ENCODE measurements at places on chromosomes 4 and X.

DNA sequence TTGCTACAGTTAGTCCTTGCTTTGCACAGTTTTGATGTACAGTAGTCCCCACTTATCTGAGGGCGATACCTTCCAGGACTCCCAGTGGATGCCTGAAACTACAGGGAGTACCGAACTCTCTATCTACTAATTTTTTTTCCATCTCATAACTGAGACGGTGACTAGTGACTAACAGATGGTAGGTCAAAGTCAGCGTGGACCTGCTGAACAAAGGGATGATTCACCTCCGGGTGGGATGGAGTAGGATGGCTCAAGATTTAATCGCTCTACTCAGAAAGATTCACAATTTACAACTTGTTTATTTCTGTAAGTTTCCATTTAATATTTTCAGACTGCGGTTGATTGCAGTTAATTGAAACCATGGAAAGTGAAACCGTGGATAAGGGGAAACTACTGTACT, 655.8 kb downstream of the ZNF674 start:
- peak; percentile 1 for DNase-seq

DNA sequence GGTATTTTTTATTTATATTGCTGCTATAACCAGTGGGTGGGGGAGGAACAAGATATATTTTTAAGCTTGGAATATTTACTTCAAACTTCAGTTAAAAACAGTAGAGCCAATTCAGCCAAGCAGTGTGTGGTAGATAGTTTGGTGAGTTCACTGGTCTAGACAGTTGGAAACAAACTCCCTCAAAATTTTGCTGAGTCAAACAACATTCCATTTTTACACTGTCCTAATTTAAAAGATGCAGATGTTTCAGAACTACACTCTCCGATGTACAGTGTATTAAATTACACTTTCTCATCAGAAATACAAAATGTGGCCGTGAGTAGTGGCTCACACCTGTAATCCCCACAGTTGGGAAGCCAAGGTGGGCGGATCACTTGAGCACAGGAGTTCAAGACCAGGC, 23.3 kb downstream of the PRKX start:
- no peak for DNase-seq

- DNase-seq = peak; percentile 62
Measured at GRCh38 chr4:4474476-4474875, 67.4 kb downstream of the STX18 start.

DNA sequence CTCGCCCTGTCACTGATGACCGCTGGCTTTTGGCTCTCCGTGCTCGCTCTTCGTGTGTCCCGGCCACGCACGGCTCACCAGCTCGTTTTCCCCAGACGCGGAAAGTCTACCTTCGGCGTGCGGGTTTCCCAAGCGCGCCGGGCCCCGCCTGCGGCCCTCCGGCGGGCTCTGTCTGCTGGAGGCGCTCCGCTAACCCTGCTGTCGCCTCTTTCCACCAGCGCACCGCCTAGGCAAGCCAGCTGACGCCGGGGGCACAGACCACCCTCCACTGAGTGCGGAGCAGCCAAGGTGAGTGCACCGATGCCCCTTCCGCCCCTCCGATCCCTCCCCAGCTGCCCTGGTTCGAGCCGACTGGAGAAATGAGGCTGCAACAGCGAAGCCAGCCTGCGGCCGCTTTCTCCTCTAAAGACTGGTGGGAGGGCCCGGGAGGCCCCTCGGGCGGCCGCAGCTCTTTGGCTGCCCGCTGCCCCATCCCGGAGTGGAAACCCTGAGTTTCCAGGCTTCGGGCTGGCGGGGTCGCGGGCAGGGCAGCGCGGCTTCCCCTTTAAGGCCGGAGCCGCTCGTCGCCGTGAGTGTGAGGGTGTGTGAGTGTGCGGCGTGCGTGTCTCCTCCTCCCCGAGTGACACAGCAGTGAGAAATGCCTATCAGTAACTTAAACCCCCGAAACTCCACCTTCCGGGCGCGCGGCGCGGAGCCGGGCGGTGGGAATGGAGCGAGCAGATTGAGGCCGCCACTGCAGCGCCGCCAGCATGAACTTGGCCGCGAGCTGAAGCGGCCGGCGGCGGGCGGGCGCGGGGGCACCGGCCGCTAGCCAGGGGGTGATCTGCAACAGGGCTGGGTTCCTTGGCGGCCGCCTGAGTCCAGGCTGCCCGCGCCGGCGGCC, at the start of gene MAMLD1:
Gene MAMLD1, plus strand, starts transcription at position 719 of the 883 bp plus-strand sequence. CDS start 82,200 bp downstream, outside the sequence.
- peak; percentile 70 for DNase-seq

DNA sequence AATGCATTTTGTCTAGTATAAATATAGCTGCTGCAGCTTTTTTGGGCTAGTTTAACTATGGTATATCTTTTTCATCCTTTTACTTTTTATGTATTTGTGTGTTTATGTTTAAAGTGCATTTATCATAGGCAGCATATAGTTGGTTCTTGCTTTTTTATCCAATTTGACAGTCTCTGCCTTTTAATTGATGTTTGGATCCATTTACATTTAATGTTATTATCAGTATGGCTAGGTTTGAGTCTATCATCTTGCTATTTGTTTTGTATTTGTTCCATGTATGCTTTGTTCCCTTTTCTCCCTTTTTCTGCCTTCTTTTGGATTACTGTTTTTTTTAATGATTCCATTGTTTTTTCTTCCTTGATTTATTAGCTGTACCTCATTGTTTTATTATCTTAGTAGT, 40.3 kb downstream of the GNL3L start:
- no peak for DNase-seq

DNA sequence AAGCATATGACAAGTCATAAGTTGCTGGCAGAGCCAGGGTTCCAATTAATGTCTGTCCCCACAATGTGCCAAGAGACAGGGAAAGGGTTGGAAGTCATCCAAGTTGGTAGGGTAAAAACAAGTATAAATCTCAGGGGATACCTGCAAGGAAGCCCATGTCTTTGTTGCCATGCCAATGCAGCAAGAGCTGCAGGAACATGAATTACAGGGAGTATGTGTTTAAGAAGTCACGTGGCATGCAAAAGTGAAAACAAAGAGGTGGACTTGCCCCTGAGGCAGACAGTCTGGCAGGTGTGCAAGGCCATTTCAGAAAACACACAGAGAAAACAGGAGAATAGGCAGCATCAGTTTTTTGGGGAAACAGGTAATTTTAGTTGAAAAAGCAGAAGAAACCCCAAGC, 29.4 kb downstream of the C4orf51 start:
- no peak for DNase-seq

DNA sequence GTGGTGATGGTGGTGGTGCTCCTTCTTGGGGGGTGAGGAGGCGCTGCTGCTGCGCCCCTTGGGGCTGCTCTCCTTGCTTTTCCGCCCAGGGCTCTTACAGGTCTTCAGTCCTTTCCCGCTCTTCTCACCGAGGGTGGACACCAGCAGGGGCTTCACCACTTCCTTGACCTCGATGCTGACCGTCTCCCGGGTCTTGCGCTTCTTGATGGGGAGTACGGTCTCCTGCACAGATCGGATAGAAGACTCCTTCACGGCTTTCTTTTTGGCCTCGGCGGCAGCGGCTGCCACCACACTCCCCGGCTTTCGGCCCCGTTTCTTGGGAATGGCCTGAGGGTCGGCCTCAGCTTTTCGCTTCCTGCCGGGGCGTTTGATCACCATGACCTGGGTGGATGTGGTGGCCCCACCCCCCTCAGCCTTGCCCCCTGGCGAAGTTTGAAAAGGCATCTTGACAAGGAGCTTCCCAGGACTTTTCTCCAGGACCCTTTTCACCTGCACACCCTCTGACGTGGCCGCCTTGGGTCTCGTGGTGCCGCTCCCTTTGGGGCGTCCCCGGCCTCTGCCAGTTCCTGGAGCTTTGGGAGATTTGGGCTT, 11.1 kb upstream of the IRAK1 start:
- DNase-seq = no peak

GRCh38 chr4:99658666-99659065, 1.0 kb upstream of the C4orf54 start:
- DNase-seq = no peak

DNA sequence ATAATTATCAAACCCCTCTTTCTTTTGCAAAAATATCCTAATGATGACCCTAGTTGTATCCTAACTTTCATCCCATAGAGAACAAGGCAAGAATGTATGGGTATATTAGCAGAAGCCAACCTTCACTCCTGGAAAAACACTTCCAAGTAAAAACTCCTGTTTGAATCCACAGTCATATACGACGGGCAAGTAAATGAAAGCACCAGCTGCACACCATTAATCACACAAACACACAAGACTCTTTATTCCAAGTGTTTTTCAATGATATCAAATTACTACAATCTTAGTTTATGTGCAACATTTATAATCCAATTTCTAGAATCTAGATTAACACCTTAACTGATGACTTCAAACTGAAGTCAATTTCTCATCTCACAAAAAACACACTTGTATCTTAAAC, 22.9 kb downstream of the ACSL4 start:
- DNase-seq = no peak

- no peak for DNase-seq
Measured at GRCh38 chrX:19870206-19870605, 17.2 kb downstream of the SH3KBP1 start.

GRCh38 chrX:96704629-96705028, 20.0 kb downstream of the DIAPH2 start:
- DNase-seq = no peak

GRCh38 chr4:176758323-176758722, 34.4 kb downstream of the VEGFC start:
- DNase-seq = no peak

- no peak for DNase-seq
Measured at GRCh38 chrX:136215559-136215958, 35.6 kb downstream of the MAP7D3 start.

DNA sequence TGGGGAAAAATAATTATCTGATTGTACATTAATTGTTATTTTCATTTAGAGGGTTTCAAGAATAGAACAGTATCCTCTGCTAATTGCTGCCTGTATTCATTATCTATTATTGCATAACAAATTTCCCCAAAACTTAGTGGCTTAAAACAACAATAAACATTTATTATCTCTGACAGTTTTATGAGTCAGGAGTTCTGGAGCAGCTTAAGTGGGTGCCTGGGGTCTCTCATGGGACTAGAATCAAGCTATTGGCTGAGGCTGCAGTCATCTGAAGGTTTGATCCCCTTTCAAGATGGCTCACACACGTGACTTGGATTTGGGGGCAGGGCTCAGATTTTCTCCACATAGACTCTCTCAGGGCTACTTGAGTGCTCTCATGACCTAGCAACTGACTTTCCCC, 98.1 kb upstream of the JADE1 start:
- DNase-seq = no peak

DNA sequence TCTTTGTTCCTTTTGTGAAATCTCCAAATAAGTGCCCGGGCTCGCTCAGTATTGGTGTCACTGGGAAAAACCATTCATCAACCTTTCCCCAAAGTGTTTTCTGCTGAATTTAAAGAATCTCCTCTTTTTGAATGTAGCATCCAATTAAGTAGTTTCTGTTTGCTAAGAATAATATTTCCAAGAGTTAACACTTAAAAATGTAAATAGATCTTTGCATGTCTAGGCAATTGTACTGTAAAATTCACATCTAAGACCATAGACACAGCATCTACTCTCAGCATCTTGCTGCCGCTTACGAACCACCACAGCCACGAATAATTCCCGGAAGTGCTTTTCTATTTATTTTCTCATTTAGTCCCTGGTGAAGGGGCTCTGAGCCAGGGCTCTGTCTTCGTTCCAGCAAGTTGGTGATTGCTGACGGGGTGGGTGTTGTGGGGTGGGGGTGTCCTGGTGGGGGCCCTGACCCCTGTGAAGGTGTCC, 1.4 kb downstream of the NSG1 start:
- DNase-seq = no peak

DNA sequence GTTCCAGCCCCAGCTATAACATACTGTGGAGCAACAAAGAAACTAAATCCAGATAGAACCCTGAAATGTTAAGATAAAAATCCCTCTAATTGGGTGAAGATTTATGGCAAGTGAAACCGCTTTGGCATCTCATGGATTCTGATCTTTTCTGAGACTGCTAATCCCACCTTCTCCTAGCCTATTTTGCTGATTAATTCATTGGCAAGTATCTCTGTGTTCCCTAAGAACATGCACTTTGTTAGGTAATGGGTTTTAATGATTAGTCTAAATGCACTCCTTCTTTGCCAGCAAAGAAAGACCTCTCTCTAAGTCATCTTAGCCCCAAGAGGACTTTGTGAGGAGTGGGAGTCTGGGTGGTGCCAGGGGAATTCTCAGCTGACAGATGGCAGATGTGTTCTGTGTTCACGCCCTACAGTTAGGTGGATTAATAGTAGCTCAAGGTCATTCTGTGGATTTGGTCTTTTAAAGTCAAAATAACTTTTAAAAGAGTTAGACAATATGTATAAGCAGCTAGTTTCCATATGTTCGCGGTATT, 171.3 kb downstream of the UNC5C start:
- DNase-seq = no peak

GRCh38 chr4:42480281-42480680, 83.0 kb downstream of the SHISA3 start:
- DNase-seq = no peak

GRCh38 chr4:177968817-177969442, 526.7 kb upstream of the AGA start:
- no peak for DNase-seq

- DNase-seq = no peak
Measured at GRCh38 chrX:100994352-100995281, 25.1 kb downstream of the ARL13A start.

DNA sequence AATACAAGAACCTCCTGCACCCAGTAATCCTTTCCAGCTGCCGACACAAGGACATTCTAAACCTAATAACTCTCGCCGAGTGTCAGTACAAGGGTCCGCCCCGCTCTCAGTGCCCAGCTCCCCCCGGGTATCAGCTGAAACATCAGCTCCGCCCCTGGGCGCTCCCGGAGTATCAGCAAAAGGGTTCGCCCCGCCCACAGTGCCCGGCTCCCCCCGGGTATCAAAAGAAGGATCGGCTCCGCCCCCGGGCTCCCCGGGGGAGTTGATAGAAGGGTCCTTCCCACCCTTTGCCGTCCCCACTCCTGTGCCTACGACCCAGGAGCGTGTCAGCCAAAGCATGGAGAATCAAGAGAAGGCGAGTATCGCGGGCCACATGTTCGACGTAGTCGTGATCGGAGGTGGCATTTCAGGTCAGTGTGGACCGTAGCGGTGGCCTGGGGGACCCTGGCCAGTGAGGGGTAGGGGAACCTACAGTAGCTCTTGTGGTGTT, at the start of gene MAOA:
Gene MAOA, plus strand, starts transcription at position 295 of the 490 bp plus-strand sequence. Its CDS starts 43 bp downstream, at position 338.
- DNase-seq = no peak

- no peak for DNase-seq
Measured at GRCh38 chr4:140222171-140222570, 68.2 kb upstream of the MAML3 start.

DNA sequence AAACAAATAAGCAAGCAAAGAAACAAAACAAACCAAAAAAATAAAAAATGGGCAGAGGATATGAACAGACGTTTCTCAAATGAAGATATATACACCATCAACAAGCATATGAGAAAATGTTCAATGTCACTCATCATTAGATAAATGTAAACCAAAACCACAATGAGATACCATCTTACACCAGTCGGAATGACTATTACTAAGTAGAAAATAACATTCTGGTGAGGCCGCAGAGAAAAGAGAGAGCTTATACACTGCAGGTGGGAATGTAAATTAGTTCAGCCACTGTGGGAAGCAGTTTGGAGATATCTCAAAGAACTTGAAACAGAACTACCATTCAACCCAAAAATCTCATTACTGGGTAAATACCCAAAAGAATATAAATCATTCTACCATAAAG, 321.0 kb upstream of the SLIT2 start:
- no peak for DNase-seq

Measured in inflammatory macrophage treated with lipopolysaccharide for 4 hours (primary cell).